ENCODE measurements at places on chromosomes 13 and 19.

DNA sequence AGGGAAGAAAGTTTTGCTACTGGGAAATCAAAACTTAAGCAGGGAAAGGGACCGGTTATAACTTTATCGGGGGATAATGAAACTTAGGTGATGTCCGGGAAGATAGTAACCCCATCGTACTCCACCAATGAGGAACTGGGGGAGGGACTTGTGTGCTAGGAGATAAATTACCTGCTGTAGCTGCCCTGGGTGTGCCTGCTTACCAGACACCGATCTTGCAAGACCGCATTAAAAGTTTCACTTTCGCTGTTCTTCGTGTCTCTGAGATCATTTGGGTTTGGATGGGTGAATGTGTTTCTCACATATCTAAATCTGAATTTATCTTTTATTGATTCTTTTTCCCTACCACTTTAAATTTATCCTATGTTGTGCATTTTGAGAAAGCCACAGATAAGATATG is 381.4 kb downstream of the SLITRK6 start:
- no peak for DNase-seq

DNA sequence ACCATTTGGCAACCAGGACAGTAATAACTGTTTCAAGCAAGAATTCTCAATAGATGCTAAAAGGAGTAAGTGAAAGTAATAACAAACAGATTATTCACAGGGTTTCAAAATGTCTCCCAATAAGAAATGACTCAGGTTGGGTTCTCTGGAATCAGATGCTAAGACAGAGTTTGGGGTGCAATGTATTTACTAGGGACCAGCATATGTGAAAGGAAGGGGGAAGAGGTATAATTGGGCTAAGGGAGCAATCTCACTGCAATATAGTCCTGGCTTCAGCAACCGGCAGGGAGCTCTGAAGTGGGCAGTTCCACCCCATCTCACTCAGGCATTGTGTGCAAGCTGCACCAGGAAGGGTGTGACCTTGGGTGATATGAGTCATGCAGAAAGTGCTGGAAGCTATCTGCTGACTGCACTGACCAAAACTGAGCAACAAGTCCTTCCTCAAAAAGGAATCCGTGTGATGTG is 23.4 kb downstream of the ZDHHC20 start:
- peak; percentile 51 for DNase-seq

DNA sequence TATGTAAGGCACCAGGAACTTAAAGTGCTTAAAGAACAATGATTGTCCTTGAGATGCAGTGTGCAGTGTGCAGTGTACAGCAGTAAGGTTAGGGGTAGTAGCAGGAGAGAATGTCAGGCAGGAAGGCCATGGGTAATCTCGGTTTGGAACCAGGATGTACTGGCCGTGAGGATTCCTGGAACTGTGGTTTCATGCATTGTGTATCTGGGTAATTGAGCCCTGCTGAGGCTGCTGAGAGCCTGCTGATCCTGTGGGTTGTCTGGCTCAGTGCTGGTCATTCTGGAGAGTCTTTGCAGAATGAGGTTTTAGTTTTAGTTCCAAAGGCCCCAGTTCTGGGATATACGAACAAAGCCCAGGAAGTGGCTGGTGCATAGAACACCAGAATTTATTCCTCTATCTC is 71.0 kb downstream of the ZNF568 start:
- no peak for DNase-seq

GRCh38 chr19:15200553-15201364 is at the start of gene NOTCH3:
TSS of gene NOTCH3 (minus strand) at chr19:15200995. CDS start at chr19:15200905, 90 bp downstream.
- DNase-seq, result no peak

DNA sequence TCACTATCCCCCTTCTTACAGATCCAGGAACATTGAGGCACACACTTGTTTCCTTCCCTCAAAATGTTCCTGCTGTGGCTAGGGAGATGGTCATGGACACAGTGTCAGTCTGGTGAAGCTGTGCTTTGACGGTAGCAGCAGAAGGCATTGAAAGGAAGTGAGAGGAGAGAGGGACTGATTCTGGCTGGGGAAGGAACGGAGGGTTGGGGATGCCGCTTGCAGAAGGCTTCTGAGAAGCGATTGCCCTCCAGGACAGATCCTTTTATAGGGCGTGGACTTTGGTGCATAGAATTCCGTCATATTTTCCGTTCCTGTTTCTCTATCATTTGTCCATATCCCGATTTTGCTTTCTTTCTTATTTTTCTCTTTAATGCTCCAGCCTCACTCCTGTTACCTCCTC is 14.1 kb upstream of the MYH14 start:
- no peak for DNase-seq

- no peak for DNase-seq
Observed at GRCh38 chr19:49506575-49507105, 5.8 kb upstream of the FCGRT start.

- DNase-seq, result no peak
Observed at GRCh38 chr19:5983367-5983955, 5.5 kb upstream of the RANBP3 start.

DNA sequence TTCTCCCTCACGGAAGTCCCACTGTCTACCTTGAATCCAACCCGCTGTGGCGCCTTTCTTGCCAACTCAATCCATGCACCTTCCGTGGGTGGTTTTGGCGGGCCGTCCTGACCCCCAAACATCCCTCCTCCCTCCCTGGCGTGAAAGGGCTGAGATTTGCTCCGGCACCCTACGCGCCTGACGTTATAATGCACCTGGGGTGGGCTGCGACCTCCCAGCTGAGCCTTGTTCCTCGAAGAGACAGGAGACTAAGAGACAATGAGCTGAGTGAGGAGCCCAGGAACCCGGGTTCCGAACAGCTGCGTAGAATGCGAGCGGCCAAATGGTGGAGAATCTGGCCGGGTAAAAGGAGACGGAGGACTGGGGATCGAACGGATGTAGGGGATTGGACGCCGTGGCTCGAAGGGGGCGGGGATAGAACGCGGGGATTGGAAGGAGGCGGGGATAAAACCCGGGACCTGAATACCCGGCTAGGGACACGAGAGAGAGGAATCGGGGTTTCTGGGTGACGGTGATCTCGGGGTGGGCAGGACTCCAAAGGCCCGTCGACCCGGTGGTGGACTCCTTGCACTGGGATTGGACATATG is at the start of gene CPT1C:
TSS of gene CPT1C (plus strand) at position 461 of the 587 bp plus-strand sequence. CDS start 1,137 bp downstream, outside the sequence.
- DNase-seq, result no peak

All from BJ (cell line).